ENCODE measurements at places on chromosomes 13 and 19. TPM values are rescaled to one million over a fixed set of nuclear protein-coding genes. Genes with fewer than 3 reads are reported as not detected.

GRCh38 chr19:5091018-5091683, 122.2 kb downstream of the KDM4B start:
- DNase-seq: no peak

- no peak for DNase-seq
Observed at GRCh38 chr19:38932425-38933179, 1.9 kb downstream of the MRPS12 start.

GRCh38 chr13:49220856-49221589, 885 bp downstream of the MLNR start:
- no peak for DNase-seq

- no peak for DNase-seq
Observed at GRCh38 chr19:2229103-2230032, 6.8 kb downstream of the PLEKHJ1 start.

GRCh38 chr19:47374876-47375693, 26.0 kb downstream of the DHX34 start:
- DNase-seq: no peak

DNA sequence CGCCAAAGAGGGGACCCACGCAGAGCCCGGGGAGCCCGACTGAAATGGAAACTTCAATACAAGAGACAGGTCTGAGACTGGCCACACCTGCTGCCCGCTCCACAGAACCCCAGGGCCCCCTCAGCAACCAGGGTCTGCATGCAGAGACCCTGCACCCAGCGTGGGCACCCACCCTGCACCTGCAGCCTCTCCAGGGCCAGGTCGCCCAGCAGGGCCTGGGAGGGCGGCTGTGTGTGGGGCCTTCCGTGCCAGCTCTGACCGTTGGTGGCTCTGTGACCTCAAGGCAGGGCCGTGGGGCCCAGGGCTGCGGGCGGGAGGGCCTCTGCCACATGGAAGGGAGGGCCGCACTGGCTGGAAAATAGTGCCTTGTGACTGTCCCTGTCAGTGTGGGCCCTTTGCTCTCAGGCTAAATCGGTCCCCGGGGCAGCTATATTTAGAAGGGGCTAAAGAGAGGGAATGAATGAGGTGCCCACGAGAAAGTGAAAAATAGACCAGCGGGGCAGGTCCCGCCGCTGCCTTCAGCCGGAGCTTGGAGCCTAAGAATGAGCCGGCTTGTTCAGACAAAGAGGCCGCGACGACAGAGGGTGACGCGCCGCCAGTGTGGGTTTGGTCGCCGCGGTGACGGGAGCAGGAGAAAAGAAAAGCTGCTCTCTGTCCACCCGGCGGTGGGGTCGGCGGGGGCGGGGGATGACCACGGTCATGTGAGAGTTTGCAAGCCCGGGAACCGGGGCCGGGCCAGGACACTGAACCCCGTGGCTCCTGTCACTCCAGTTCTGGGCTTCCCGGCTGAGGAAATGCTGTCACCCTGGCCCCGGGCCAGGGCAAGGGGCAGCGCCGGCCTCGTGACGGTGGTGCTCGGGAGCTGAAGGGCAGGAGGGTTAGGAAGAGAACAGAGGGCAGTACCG, 70.5 kb downstream of the GADD45B start:
- DNase-seq: no peak

ARMC6 gene
- 91.2 TPM for total RNA-seq

LILRA2 gene
- not detected for total RNA-seq

NUP58 gene
- 50.7 TPM for total RNA-seq

CEACAM1 gene
- total RNA-seq: 0.46 TPM

OR7A5 gene
- not detected for total RNA-seq

HSPB6 gene
- 0.14 TPM for total RNA-seq

THSD8 gene
- total RNA-seq: not detected

All from epithelial cell of proximal tubule (primary cell).